ENCODE measurements at places on chromosomes 11 and 22.

DNA sequence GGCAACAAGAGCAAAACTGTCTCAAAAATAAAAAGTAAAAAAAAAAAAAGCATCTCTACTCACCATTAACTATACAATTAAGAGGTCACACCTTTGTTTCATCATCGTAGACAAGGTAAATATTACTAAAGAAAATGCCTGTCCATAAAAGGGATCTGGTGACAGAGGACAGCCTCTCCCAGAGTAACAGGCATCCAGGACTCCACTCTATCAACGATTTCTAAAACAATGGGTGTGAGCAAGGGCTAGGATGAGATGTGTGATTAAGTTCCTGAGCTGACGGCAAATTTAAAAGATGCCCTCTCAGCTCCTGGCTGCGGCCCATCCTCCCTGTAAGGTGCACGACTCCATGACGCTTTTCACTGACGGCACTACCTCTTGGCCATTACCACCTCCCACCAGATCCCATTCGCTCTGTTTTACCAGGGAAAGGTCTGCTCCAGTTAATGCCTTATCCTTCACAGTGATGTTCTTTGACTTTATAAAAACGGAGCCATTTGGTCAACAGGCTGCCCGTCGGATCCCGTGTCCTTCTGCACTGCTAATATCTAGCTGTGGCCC, 2.3 kb upstream of the TMEM45B start:
- no peak for DNase-seq

- no peak for DNase-seq
These were observed 204.6 kb downstream of the BARX2 start for GRCh38 chr11:129580278-129580677.

DNA sequence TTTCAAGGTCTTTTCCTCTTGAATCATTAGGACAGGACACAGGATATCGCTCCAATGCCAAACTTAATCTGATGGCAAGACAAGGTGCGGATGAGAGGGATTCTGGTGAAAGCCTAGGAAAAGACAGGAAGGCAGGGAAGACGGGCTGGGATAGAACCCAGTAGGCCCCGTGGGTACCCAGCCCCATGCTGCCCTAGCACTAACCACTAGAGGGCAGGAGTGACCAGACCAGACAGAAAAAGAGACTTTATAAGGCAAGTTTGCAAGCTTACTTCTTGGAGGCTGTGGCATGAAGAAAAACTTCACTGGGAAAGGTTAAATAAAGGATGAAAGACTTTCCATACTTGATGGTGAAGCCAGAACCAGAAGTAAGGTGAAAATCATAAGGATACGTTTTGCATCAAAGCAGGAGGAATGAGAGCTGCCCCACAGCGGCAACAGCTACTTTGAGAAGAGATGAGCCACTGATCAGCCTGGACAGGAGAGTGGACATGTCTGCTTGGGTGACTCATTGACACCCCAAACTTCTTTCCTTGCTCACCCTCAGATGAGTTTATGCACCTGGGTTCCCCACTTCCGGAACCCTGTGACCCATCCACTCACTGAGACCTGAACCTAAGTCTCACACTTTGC, 39.8 kb downstream of the SYN3 start:
- peak; percentile 55 for DNase-seq

- DNase-seq: no peak
These were observed 332.5 kb upstream of the DDI1 start for GRCh38 chr11:103703954-103704353.

DNA sequence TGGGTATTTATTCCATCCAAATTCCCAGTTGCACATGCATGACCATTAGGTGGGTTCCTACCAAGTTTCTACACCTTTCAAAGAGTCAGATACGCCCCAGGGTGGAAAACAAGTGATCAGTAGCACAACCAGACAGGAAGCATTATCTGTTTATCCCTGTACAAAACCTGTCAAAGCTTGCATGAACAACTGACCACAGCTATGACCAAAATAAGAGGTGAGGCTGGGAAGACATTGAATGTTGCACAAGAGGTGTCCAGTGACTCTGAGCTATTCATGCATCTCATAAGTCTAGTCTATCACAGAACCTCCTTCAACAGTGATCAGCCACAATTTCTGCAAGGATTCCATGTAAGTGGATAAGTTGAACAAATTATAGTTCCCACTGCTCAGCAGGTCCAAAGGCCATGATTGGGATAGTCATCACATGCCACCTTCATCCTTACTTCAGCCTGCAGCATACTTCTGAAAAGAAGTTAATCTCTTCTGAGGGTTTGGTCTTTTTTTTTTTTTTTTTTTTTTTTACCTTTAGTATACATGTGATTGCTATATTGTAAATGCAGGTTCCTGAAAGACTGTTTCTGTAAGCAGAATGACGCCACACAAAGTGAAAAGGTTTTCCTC, 28.0 kb upstream of the TMEM45B start:
- no peak for DNase-seq

- DNase-seq: no peak
These were observed 127.8 kb downstream of the PARVA start for GRCh38 chr11:12505183-12505582.

GRCh38 chr11:124482362-124483147, 37.1 kb upstream of the OR8B8 start:
- DNase-seq: peak; percentile 82

- no peak for DNase-seq
These were observed 118.3 kb downstream of the CD44 start for GRCh38 chr11:35257281-35257680.

DNA sequence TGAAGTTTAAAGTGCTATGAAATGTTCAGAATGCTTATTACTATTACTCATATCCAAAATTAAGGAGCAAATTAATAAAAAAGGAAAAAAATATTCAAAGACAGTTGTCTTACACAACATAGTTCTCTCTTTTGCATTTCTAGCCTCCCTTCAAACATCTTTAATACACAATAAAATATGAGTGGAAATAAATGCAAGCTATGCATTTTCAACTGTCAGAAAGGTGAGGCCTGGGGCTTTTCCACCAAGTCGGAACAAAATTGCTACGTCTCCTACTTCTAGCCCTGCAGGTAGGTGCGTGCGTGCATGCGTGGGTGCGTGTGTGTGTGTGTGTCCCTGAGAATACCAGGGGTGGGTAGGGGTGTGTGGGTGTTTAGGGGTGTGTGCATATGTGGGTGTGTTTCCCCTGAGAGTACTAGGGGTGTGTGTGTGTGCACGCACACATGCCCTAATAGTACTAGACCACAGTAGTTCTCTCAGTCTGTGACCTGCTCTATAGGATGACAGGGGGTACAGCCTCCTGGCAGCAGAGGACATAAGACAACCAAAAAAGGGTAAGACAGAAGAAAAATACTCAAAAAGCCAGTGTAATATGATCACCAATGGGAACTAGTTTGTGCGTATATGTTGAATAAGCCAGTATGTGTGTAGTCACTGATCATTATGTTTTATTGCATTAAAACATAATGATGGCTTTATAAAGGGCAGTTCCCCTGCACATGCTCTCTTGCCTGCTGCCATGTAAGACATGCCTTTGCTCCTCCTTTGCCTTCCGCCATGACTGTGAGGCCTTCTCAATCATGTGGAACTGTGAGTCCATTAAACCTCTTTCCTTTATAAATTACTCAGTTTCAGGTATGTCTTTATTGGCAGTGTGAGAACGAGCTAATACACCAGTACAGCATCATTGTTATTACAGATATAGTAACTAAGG, 89.4 kb downstream of the FAM168A start:
- no peak for DNase-seq

- DNase-seq: no peak
These were observed 585.5 kb downstream of the NTM start for GRCh38 chr11:131955904-131956303.

DNA sequence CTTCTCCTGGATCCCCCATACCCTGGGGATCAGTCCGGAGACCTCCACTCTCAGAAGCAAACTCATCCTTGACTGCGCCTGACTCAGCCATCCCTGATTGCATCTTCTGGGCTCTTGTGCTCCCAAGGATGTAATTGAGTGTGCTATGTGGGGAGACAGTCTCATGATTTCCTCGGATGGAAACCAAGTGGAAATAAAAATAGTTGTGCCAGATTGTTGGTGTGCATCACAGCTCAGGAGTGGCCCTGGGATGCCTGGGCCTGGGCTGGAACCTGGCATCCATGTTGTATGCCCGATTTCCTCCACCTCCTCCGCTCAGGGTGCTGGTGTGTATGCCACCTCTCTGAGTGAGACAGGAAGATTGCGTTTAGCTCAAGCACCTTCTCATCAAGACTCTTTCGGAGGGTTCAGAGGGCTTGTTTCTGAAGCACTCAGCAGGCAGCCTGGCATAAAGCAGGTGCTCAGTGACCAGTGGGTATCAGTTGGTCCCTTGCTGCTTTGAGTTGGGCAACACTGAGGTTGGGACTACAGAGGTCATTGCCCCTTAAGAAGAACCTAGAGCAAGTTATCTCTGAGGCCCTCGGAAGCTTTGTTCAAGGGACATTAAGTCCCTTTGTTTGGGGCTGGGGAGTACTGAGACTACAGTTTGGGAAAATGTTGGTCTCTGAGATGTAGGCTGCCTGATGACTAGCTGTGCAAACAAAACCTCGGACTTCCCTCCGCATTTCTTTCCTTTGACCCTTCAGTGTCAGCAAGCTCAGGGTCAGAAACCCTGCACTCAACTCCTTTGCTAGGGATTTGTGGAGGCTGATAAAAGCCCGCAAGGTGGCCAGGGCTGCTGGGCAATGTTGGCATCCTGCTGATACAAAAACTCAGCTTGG, 24.8 kb upstream of the MICAL2 start:
- no peak for DNase-seq

GRCh38 chr22:37062376-37062675, 10.8 kb downstream of the KCTD17 start:
- DNase-seq: no peak

GRCh38 chr11:33881651-33882503, 10.0 kb downstream of the LMO2 start:
- no peak for DNase-seq

DNA sequence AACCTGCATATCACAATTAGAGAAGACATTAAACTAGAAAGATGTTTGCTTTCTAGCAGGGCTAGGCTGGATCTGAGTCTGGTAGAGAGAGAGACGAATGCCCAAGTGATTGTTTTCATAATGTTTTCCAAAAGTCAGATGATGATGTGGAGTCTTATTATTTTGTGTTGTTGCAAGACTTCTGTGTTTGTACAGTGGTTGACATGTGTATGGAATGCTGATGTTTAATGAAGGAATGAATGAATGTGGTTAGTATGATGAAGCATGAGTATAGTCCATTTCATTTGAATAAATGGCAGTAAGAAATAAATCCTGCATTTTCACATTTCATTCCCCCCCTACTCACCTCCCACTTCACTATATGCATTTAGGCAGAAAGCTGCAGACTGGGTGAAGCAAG, 69.6 kb downstream of the PPP2R1B start:
- DNase-seq: no peak

DNA sequence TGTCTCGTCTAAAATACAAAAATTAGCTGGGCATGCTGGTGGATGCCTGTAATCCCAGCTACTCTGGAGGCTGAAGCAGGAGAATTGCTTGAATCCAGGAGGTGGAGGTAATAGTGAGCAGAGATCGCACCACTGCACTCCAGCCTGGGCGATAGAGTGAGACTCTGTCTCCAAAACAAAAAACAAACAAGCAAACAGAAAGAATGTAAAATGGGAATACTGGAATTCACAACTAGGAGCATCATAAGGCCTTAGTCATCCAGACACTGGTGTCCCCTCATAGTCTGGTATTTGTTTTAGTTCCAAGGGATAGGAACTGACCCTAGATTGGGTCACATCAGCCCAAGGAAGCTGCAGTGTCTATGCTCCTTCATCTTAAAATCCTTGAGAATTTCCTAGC, 520.8 kb downstream of the NELL1 start:
- no peak for DNase-seq

- peak; percentile 99 for DNase-seq
These were observed 63.5 kb upstream of the CAPRIN1 start for GRCh38 chr11:33987975-33988580.

DNA sequence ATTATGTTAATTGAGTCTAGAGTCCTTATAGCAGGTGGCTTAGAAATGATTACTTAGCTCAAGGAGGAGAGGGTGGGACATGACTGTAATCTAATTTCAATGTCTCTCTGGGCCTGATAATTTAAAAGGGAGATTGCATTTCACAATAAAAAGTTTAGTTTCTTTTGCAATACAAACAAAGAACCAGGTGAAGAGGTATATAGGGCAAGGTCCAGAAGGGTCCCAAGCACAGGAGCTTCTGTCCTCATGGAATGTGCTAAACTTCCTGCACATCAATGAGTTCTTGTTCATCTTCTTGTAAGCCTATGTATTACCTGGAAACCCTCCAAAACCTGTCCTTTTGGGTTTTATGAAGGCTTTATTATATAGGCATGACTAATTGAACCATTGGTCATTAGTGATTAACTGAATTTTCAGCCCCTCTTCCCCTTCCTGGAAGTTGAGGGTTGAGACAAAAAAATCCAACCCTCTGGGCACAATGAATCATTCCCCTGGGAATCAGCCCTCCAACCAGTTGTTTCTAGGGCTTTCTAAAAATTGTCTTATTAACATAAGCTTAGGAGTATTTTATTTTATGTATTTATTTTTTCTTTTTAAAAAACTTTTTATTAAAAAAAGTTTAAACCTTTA, 37.6 kb downstream of the MS4A2 start:
- DNase-seq: no peak

DNA sequence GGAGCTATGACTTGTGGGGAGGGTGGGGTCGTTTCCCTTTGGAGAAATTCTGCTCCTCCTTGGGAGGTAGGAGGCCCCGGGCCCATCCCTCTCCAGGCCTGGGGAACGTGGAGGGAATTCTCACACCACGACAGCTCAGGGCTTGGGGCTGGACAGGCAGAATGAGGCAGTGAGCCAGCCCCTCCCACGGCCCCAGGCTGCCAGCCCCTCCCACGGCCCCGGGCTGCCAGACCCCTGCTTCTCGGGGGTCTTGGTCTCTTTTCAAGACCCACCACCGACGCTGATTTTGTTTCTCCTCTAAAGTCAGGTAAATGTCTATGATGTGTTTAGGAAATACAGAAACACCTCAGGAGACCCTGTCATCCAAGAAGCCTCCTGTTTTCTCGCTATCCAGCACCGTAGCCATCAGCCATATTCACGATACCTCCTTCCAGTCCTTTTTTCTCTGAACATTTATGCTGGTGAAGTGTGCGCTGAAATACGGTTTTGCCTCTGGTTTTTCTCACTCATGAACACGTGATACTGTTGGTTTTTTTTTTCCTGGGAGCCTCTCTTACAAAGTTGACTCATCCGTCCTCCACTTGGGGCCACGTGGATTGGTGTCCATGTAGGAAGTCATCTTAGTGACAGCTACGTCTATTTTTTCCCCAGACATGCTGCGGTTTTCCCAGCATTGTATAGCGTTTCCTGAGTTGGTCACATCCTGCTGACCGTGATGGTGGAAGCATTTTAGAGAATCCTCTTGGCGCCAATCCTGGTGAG, 1219.6 kb downstream of the BRD1 start:
- DNase-seq: no peak

- no peak for DNase-seq
These were observed 29.1 kb downstream of the PPFIA1 start for GRCh38 chr11:70299636-70300035.

Measured in A673 (cell line).